ENCODE measurements at places on chromosomes 1 and 21. TPM values are rescaled to one million over a fixed set of nuclear protein-coding genes. Genes with fewer than 3 reads are reported as not detected.

ECE1 gene
- total RNA-seq: 24.9 TPM

FAM177B gene
- total RNA-seq: not detected

DNA sequence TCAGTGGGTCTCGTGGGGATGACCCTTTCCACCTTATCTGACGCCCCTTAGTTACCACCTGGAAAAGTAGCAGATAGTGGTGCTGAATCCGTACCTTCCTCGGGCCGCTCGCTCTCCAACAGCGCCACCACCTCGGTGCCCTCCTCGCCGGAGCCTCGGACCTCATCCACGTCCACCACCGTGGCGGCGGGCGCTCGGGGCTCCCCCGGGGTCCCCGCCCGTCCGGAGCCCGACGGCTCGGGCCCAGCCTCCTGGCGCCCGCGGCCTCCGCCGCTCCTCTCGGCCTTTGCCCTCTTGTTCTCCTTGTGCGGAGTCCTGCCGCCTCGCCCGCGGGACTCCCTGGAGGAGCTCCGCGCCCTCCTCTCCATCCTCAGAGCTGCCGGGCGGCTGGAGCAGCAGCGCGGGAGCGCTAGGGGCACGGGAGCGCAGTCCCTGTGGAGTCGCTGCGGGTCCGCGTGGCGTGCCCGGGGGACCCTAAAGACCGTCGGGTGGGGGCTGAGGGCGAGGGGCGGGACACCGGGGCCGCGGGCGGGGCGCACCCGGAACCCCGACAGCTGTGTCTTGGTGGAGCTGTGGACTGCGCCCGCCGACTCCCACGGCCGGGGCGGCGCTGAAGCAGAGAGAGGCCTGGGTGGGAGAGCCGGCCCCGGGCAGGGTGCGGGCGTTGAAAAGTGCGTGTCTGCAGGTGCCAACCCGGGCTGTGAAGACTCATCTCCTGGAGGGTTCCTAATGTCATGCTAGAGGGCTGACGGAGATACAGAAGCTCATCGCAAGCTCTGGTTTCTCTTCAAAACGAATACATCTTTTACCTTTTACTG is at the start of gene NPHS2:
Gene NPHS2 (minus strand): TSS at position 452 of the 818 bp plus-strand sequence. CDS start 84 bp downstream, at position 368.
- DNase-seq: no peak
- H3K4me1 ChIP-seq: no peaks in the 10 kb centered on the region
- H3K27me3 ChIP-seq: peaks cover 12% of the 10 kb centered on the region
- H3K36me3 ChIP-seq: no peaks in the 10 kb centered on the region
- H3K27ac ChIP-seq: no peak within 1 kb of the TSS

GRCh38 chr1:193105821-193106177 is 585 bp upstream of the GLRX2 start:
- H3K36me3 ChIP-seq: peaks cover 2% of the 10 kb centered on the region
- peak overlapping the region; percentile 93 for H3K4me3 ChIP-seq
- H3K4me1 ChIP-seq: peaks cover 25% of the 10 kb centered on the region
- H3K27ac ChIP-seq: peak overlapping the region; percentile 97

Data from psoas muscle (tissue), 8 donors.